ENCODE measurements at places on chromosomes 12 and 14. TPM values are rescaled to one million over a fixed set of nuclear protein-coding genes. Genes with fewer than 3 reads are reported as not detected.

DNA sequence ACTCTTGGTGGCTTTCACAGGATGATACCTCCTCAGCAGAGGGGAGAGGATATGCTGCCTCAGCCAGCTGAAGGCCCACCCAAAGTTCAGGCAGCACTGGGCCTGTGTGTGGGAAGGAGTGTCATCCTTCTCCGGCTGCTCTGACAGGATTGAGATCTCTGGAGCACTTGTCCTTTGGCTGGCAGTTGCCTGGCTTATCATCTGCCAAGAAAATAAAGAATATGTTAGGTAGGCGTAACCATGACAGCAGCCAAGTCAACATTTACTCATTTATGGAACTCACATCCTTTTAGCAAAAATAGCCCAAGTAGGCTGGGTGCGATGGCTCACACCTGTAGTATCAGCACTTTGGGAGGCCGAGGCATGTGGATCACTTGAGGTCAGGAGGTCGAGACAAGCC, 68.5 kb downstream of the PPFIBP1 start:
- no peak for DNase-seq

- DNase-seq = no peak
Observed at GRCh38 chr14:77190977-77191376, 9.4 kb downstream of the TMEM63C start.

GRCh38 chr14:26828741-26829140, 230.9 kb upstream of the NOVA1 start:
- no peak for DNase-seq

- DNase-seq = peak; percentile 2
Observed at GRCh38 chr12:112716099-112717093, 75.2 kb upstream of the RPH3A start.

- DNase-seq = peak; percentile 50
Observed at GRCh38 chr12:69068448-69068847, 135.5 kb upstream of the CPM start.

Gene PALS1
- polyA plus RNA-seq = 11.1 TPM

Gene SERPINA1
- 204 TPM for polyA plus RNA-seq
